ENCODE measurements at places on chromosomes 12 and 14.

DNA sequence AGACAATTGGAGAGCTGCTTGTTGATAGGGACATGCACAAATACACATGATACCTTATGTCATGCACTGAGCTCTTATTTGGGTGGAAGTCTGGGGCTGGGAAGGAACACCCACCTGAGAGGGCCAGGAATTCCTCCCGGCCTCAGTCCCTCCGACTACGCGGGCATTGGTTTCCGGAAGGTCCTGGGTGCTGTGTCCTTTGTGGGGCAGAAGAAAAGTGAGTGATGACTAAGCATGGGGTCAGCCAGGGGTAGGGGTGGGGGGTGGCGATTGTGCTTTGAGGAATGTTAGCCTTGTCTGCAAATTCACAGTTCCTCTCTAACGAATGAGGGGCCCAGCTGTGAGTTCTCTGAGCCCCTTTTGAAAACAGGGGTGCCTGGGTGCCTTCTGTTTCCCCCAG lies 798 bp downstream of the CELA1 start:
- no peak for DNase-seq

DNA sequence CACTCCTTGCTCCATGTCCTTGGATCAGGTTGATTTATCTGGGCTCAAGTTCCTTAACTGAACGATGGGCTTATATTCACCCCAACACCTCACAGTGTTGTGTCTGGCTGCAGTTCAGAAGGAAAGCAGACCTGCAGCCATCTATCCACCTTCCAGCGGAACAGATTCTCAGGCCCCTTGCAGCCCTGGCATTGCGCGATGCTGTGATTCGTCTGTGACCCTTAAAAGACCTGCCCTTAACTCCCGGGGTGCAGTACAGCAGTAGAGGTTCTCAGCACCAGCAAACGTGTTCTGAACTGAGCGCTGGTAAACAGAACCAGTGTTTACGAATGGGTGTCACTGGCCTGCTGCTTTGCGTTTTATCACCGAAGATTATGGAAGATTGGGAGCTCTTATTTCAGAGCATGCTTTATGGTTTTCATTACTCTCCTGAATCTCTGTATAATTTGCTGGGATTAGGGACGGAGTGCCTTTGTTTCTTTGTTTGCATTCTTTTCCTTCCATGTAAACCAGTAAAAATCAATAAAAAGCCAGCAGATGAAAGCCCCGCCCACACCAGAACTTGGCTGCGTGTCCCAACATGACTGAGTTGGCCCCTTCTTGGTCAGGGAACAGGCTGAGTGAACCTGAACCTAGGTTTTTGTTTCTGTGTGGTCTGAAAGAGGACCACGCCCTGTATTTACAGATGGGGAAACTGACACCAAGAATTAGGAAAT lies 286.7 kb upstream of the CRY1 start:
- no peak for DNase-seq

DNA sequence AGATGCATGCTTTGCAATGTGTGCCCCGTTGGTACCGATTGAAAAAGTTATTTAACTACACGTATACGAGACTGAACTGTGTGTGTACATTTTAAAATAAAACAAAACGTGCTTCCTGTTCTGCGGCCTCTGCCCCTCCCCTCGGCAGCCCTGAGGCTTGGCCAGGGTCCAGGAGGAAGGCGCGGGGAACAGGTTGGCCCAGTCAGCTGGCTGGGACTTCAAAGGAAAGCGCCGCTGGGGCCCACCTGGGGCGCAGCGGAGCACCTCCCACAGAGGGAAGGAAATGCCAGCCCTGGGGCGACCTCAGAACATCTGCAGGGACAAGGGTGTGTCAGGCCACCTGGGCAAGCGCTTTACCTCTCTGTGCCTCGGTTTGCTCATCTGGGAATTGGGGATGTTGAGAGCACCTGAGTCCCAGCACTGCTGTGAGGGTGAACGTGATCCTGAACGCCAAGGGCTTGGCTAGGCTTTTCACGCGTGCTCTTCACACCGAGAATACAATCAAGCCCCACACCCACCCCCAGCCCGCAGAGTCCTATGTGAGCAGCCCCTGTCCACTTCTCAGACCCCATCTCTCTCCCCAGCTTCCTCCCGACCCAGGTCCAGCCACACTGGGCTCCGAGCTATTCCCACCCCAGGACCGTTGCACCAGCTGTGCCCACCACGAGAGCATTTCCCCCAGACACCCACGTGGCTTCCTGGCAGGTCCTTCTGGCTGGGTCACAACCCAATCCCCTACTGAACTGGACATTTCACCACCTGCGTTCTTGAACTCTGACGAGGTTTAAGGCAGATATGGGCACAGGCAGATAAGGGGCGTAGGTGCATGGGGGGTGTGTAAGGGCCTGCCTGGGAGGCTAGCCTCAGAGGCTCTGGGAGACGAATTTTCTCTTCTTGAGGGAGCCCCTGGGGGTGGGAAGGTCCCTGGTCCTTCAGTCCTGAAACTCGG lies 41.9 kb upstream of the NCOR2 start:
- peak; percentile 49 for DNase-seq

DNA sequence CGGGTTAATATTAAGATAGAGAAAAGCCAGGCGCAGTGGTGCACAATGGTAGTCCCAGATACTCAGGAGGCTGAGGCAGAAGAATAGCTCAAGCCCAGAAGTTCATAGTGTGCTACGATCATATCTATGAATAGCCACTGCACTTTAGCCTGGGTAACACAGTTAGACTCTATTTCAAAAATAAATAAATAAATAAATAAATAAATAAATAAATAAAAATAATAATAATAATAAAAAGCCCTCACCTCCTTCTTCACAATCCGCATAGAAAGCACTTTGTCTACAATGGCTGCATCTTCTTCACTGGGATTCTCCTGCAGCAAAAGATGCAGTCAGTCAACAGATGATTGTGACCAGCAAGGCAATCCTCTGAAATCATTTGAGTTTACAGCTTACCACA lies 31.5 kb upstream of the SUPT16H start:
- DNase-seq, result no peak

DNA sequence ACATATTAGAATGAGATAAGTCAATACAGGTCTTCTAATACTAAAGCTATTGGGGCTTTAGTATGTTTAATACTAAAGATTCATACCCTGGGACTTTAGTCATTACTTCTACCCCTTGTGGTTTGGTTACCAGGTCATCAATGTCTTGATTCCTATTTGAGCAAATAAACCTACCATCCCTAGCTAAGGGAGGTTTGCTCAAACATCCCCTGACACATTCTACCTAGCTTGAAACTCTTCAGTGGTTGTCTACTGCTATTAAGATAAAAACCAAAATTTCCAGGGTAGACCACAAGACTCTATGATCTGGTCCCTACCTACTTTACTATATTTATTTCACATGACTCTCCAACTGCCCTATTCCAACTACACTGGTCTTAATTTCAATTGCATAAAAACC lies 7.3 kb upstream of the C2CD5 start:
- no peak for DNase-seq

- no peak for DNase-seq
Measured at GRCh38 chr14:60508707-60509437, at the start of gene SIX6. TSS of gene SIX6 (plus strand) at chr14:60509146. CDS start at chr14:60509399, 253 bp downstream.

DNA sequence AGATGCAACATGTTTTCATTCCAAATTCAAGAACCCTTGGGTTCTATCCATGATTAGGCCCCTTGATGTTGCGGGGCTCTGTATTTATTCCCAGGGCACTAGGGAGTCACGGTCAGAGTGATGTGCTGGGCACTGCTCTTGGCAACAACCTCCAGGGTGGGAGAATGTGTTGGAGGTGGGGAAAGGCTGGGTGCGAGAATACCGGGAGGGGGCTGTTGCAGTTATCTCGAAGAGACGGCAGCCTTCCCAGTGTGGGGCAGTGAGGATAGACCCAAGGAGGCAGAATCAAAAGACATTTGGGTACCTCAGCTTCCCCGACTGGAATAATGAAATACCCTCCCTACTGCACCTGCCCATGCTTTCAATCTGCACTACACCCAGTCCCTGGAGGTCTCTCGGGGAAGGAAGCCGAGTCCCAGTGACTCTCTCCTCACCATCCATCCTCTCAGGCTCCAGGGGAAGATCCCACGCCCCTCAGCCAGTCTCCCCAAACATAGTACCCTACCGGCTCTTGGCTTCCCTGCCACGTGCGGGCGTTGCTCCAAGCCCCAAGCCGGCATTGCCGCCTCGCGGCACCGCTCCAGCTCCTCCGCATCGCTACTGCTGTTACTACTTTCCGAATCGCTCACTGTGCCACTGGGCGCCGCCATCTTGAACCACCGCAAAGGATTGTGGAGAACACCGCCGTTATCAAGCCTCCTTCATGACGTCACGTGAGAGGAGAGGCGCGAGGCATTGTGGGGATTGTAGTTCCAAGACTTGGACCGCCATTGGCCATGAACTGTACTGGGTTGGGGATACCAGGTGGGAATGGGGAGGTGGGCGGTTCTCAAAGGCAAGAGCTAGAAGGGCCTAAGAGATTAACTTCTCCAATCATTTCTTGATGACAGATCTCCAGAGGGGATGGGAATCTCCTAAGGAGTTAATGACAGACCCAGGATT lies at the start of gene C12orf43:
TSS of gene C12orf43 (minus strand) at position 663 of the 942 bp plus-strand sequence. CDS start at position 650, 13 bp downstream.
- DNase-seq, result peak; percentile 85

DNA sequence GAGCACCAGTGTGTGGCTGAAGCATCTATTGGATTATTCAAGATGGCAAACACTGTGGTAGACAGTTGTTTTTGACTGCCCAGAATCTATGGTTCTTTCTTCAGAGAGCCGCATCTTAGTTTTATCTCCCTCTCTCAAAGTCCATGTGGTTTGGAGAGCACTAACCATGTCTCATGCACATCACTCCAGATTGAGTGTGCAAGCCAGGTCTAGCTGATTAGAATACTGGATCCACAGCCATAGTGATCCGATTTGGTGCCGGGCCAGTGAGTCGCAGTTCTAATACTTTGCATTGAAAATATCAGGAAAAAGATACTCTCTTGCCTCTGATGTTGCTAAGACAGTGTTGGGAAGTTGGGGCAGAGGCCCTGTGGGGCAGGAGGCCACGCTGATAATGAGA lies 4.6 kb upstream of the SBNO1 start:
- DNase-seq, result no peak

DNA sequence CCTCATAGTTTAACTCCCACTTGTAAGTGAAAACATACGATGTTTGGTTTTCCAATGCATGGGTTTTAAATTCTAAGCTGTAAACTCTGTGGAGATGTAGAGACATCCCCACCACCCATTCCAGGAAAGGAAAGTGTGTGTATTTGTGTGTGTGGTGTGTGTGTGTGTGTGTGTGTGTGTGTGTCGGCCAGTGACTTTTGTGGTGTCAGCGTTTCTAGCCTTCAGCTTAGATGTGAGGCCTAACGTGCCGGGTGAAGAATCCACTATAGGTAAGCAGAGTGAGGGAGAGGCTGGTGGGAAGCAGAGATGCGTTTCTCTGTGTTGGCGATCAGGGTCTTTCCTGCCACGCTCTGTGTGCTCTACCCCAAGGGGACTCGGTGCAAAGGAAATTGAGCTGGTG lies 93.0 kb downstream of the SLC24A4 start:
- DNase-seq, result no peak

DNA sequence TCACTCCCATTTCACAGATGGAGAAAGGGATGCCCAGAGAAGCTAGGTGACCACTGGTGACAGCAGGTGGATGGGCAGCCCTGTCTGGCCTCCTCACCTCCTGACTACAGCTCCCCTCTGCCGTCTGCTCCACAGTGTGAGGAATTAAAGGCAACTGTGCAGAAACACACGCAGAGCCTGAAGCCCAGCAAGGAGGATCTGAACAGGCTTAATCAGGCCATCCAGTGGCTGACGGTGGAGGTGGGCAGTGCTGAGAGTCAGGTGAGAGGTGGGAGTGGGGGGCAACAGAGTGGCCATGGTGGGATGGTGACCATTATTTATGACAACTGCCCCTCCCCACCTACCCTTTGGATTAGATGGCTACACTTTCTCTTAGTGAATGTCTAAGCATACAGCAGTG lies 1.2 kb downstream of the KRT86 start:
- DNase-seq, result no peak

DNA sequence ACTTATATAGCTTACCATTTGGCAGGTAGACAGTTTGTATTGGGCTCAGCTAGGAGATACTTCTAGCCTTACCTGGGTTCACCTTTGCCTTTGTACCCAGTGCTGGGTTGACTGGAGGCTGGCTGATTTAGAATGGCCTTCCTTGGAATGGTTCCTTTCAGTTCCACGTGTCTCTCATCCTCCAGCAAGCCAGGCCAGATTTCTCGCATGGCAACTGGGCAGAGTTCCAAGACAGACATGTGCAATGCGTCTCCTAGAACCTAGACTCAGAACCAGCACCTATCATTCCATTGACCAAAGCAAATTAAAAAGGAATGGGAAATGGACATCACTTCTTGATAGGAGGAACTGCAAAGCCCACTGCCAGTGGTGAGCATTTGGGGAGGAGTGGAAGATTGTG lies 79.1 kb upstream of the BDKRB2 start:
- DNase-seq, result no peak

- no peak for DNase-seq
Measured at GRCh38 chr12:91663310-91663709, 480.7 kb upstream of the DCN start.

DNA sequence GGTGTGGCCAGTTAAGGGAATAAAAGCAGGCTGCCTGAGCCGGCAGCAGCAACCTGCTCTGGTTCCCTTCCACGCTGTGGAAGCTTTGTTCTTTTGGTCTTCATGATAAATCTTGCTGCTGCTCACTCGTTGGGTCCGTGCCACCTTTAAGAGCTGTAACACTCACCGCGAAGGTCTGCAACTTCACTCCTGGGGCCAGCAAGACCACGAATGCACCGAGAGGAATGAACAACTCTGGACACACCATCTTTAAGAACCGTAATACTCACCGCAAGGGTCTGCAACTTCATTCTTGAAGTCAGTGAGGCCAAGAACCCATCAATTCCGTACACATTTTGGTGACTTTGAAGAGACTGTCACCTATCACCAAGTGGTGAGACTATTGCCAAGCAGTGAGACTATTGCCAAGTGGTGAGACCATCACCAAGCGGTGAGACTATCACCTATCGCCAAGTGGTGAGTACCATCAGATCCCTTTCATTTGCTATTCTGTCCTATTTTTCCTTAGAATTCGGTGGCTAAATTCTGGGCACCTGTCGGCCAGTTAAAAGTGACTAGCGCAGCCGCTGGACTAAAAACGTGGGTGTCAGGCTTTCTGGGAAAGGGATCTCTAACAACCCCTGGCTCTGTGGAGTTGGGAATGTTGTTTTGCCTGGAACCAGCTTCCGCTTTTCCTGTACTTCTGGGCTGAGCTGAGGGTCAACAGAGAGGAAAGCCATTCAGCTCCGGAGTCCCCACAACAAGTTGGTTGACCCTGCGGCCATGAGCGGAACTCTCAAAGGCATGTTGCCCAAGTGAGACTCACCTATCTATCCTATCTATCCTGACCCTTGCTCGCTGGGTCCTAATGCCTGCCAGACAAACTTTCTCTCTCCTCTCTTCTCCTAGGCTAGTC lies at the start of gene DHRS2:
TSS of gene DHRS2 (plus strand) at position 48 of the 895 bp plus-strand sequence. CDS start 2,501 bp downstream, outside the sequence.
- DNase-seq, result no peak

DNA sequence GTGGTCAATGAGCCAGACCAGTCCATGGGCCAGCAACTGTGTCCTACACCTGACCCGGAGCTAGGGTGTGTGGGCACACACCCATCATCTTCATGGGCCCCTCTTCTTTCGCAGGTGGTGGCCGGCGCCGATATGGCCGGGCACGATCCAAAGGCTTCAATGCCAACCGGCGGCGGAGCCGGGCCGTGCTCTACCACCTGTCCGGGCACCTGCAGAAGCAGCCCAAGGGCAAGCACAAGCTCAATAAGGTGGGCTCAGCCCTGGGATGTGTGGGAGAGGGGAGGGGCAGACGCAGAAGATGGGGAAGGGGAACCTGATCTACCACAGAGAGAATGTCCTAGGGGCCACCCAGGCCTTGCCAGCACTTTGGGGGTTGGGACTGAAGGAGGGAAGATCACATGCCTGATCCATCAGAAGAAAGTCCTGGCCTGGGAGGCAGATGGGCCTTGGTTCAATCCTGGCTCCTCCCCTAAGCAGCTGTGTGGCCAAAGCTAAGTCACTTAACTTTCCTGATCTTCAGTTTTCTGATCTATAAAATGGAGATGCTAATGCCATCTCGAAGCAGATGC lies 3.8 kb downstream of the KCNH3 start:
- DNase-seq, result no peak

Measured in stimulated activated CD8-positive, alpha-beta memory T cell treated with anti-CD3 and anti-CD28 coated beads, Interleukin-15, amount 100 ng/mL, for 48 hours (primary cell).